H4 (cell line): ENCODE measurements at places on chromosomes 1 and 21.

DNA sequence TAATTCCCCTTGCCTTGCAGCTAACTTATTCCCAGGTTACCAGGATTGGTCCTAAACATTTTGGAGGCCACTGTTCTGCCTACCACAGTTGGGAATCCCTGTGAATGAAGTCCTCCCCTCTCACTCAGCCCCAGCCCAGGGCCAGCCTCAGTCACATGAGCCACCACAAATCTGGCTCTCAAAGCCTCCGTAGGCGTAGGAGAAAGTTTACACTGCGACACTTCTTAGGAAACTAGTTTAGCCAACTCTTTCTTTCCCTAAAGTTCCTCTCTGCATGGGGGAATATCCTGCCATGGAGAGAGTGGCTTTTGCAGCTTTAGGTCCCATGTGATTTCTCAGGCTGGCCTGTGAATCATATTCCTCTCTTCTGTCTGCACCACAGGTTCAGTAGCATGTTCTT, 45.7 kb upstream of the ETV3 start:
- DNase-seq = no peak

DNA sequence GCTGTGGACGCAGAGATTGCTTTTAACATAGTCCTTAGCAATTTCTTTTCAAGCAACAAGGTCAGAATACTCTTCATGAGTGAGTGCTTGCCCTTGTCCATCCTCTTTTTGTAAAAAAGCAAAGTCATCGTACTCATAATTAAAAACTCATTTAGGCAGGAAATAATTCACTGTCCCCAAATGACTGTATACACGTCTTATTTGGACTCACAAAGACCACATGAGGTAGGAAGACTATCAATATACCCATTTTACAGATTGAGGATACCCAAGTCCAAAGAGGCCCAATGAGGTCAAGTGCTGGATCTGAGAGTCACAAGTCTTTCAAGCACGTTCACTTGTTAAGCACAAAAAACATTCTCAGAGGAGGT, 13.2 kb downstream of the ITPKB start:
- DNase-seq = no peak

DNA sequence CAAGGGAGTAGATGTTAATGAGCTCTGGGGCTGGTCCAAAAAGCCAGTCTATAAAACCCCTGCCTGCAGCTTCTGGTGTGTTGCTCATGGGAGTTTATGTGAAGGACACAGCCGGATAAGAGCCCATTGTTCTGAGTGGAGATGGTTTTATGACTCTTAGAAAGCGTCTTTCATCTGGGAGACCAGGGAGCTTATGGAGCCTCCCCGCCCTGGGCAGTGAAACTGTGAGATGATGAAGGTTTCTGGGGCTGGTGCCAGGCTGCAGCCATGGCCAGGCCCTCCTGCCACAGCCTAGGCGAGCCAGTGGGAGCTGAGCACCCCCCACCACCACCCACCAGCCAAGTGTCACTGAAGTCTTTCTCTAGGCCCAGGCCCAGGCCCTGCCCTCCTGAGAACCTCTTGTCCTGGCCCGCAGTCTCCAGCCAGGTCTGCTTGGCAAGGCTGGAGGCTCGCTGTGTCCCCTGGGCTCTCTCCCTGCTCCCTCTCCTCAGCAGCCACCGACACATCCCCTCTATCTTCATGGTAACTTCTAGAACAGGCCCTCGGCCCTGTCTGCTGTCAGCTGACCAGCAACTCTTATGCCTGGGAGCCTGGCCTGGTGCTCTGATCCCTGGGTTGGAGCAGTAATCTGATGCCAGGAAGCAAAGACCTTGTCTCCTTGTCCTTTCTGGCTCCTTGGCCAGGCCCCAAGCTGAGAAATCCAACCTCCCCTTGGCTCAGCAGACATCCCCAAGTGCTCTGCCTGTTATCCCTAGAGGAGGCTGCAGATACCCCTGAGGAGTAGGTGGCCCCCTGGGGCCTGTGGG, 7.6 kb upstream of the ARHGEF10L start:
- no peak for DNase-seq

DNA sequence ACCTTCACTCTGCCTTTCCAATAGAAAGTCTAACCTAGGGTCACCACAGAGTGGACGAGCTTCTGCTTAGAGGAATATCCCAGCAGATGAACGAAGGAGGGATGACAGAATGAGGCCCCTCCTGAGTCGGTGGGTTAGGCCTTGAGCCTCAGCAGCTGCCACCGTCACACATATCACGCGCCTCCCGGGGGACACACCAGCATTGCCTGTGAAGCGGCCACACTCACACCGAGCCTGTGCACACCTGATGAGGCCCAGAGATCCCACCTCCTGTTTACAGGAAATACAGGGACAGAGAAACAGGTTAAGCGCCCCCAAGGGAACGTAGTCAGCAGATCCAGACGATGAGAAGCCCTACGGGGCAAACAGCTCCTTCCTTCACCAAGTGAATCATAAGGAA, 25.1 kb upstream of the LRRC47 start:
- DNase-seq = no peak

DNA sequence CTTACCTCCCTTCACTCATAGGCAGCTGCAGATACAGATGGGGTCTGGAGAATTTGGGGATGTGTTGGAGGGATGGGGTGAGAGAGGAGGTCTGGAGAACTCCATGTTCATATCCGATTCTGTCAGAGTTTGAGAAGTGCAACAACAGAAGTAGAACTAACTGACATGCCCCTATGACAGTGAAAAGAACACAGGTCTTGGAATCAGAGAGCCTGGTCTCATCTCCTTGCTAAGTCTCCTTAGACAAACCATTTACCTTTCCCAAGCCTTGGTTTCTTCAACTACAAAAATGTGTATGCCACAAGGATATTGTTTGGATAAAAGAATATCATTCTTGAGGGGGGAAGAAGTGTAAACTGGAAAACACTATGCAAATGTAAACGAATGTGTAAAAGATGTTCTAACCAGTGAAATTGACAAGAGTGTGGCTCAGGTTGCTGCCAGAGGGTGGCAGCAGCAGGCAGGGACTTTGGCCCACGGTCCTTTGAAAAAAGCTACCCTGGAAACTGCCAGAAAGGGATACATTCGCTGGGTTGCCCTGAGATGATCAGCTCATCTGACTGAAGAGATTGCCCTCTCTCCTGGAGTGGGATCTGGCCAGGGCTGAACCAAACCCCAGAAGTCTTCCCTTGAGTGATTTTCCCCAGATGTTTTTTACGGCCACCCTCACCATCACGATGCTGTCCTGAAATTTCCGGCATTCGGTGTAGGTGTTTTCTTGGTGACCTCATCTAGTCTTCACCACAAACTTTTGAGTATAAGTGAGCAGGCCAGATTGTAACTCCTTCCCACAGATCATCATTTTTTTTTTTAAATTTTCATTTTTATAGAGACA, 17.0 kb upstream of the CD2 start:
- peak; percentile 23 for DNase-seq
